ENCODE measurements at places on chromosomes 4 and X.
A peak's percentile ranks its signal among the peaks of the same experiment; 100 is the strongest.

DNA sequence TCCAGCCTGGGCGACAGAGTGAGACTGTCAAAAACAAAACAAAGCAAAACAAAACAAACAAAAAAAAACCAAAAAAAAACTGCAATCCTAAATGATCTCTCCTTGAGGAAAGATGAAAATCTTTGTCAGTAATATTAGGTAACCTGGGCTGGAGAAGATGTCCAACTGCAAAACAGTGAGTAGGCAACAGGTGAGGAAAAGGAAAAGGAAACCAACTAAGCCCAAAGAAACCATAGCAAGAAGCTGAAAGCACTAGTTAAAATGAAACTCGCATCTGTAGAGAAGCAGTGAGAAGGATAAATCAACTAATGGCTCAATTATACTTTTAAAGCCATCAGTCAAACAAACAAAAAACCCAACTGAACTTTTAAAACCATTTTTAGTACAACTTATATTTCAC is 54.2 kb downstream of the ENOX2 start:
- DNase-seq = no peak

GRCh38 chr4:151035328-151035727 is 20.2 kb upstream of the LRBA start:
- DNase-seq = no peak

- peak; percentile 12 for DNase-seq
These were observed 29.3 kb downstream of the INTS12 start for GRCh38 chr4:105679186-105679585.

DNA sequence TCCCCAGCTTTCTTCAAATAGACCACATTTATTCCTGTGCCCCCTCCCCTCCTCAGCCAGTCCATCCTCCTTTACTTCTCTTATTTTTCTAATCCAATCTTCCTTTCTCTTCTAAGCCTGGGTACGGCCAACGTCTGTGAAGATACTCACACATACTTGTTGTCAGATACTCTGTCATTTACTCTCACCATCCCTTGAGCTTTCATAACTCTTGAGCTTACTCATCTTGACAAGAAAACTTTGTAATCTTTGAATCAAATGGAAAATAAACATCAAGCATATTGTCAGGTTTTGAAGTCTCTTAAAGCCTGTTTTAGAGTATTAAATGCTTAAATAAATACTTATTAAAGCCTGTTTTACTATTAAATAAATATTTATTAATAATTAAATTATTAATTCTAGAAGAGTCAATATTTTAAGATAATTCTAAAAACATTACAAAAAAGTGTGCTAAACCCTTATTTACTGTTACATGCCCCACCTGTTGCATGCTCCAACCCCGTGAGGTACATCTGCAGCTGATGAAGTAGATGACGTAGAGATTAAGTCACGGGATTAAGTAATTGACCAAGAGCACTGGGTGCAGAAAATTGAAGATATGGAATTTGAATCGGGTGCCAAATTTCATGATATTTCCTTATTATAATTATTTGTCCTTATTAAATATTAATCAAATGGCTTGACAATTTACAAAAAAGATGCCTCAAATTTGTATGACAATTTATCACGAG is 1.5 kb upstream of the TRIML2 start:
- DNase-seq = peak; percentile 43

DNA sequence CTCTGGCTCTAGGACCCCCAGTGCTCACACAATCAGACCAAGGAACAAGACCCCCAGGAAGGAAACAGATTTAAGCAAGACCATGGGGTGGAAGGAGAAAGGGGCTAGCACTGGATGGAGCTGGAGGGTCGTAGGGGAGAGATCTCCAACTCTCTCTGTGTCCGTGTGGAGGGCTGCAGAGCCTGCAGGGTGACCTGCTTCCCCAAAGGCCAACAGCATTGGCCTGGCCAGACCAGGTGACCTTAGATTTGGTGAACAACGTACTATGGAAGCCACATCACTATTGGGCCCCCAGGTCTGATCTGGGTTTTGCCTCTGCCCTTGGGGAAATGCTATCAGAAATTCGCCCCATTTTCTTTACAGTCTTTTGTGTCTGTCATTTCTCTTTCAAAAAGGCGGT is 26.0 kb downstream of the NLGN3 start:
- no peak for DNase-seq

- no peak for DNase-seq
These were observed 14.2 kb downstream of the F8A1 start for GRCh38 chrX:154900323-154900722.

DNA sequence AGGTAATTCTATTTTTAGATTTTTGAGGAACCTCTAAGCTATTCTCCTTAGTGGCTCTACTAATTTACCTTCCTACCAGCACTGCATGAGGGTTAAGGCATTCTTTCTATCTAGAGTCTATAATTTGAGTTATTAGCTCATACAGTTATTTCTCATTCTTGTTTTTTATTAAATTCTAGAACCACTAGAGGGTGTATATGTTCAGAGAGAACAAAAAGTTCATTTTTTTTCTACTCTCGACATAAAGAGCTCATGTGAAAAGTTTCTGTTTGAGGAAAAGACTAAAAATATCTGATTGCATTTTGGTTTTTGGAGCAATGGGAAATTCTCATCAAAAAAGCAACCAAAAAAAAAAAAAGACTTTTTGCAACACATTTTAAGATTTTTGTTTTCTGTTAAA is 57.0 kb upstream of the LRAT start:
- peak; percentile 18 for DNase-seq

- peak; percentile 44 for DNase-seq
These were observed 802.0 kb downstream of the RPA4 start for GRCh38 chrX:97685753-97686152.

- no peak for DNase-seq
These were observed 147.2 kb upstream of the BCOR start for GRCh38 chrX:40244980-40245379.

DNA sequence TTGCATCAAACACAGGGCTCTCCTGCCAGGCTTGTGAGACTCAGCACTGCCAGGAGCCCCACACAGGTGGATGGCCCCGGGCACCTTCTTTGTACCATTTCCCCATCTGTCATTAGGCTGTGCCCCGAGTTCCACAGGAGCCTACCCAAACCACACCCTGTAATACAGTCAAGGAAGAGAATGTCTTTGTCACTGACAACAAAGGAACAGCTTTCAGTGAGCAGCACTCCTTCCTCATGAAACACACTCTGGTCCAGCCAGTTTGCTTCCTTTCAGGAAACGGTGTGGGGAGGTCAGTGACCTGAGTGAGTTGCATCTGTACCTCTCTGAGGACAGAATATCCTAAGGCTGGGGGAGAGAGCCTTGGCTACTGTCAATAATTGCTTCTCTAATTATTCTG is 53.7 kb downstream of the LNX1 start:
- no peak for DNase-seq

- no peak for DNase-seq
These were observed 511.4 kb upstream of the ZFP42 start for GRCh38 chr4:187484186-187484585.

- no peak for DNase-seq
These were observed 55.5 kb upstream of the SMIM10 start for GRCh38 chrX:134935276-134935675.

DNA sequence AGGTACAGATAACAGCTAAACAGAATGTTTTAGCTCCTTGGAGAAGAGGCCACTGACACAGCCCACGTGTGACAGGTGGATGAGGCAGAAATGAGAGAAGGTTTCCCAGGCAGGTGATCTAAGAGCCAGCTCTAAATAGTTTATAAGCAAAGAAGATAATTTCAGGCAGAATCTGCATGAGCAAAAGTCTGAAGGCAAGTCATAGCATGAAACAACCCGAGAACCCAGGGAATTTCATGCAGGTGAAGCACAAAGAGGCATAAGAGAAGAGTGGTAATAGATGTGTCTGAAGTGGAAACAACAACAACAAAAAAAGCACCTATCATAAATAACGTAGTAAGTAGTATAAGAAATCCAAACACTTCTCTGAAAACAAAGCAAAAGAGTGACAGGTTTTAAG is 275.8 kb upstream of the CPEB2 start:
- no peak for DNase-seq

GRCh38 chrX:41265615-41266014 is 68.3 kb upstream of the DDX3X start:
- peak; percentile 86 for DNase-seq

GRCh38 chr4:100790836-100791615 is 273.2 kb upstream of the EMCN start:
- DNase-seq = no peak

DNA sequence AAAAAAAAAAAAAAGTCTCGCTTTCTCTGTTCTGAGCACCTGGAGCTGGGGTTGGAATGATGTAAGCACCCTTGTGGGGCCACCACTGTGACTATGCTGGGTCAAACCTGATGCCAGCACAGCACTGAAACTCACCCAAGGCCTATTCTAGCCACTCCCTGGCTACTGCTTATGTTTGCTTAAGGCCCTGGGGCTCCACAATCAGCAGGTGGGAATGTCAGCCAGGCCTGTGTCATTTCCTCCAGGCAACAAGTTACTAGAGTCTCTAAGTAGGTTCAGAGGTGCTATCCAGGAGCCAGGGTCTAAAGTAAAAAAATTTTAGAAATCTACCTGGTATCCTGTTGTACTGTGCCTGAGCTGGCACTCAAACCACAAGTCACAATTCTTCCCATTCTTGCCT is 1306.8 kb downstream of the STIM2 start:
- DNase-seq = no peak

DNA sequence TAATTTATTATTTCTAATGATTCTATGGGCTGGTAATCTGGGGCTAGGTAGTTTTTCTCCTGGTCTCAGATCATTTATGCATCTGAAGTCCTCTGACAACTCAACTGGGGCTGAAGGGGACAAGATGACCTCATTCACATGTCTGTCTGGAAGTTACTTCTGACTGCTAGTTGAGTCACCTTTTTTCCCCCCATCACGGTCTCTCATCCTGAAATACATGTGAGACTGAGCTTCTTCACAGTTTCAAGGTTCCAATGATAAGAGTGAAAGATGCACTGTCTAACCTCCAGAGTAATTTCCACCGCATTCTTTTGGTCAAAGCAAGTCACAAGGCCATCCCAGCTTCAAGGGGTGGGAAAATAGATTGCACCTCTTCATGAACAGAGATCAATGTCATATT is 356.7 kb upstream of the RPS6KA3 start:
- peak; percentile 62 for DNase-seq

- peak; percentile 2 for DNase-seq
These were observed 763.5 kb upstream of the FRG1 start for GRCh38 chr4:189177130-189177529.

- no peak for DNase-seq
These were observed 124.1 kb upstream of the MAB21L2 start for GRCh38 chr4:150457802-150458201.

DNA sequence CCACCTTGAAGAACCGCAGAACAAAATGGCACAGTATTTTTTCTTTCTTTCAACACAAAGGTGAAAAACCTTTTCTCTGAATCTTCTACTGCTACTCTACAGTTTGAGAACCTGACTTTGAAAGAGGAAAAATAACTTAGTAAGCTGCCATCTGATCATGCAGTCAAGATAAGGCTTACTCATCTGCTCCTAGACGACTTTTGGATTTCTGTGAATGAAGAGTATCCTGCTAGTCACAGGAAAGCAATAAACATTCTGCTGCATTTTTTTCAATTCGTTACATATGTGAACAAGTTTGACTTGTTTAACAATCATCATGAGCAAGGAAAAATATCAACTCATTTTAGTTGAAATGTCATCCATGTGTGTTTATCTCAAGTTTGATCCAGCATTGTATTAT is 25.2 kb downstream of the TIGD2 start:
- peak; percentile 24 for DNase-seq

GRCh38 chr4:155566354-155566753 is 100.3 kb upstream of the GUCY1A1 start:
- peak; percentile 94 for DNase-seq

- DNase-seq = no peak
These were observed 367.6 kb downstream of the GPM6A start for GRCh38 chr4:175444512-175444911.

- DNase-seq = peak; percentile 66
These were observed 2.4 kb upstream of the SH3KBP1 start for GRCh38 chrX:19889582-19890342.

All from fibroblast of mammary gland (primary cell).